ENCODE measurements at places on chromosomes 5 and 9.

DNA sequence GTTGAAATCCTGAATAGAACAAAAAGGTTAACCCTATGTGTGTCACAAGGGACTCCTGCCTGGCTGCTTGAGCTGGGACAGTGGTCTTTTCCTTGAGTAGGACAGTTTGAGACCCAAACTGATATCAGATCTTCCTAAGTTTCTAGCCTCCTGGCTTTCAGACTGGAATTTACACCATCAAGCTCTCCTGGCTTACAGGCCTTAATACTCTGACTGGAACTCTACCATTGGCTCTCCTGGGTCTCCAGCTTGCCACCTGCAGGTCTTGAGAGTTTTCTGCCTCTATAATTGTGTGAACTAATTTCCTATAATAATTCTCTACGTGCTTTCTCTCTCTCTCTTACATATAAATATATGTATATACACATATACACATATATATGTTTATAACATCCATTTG lies 112.5 kb downstream of the PRR16 start:
- DNase-seq: no peak

GRCh38 chr5:56088967-56089829 lies 94.4 kb upstream of the IL6ST start:
- DNase-seq: no peak

DNA sequence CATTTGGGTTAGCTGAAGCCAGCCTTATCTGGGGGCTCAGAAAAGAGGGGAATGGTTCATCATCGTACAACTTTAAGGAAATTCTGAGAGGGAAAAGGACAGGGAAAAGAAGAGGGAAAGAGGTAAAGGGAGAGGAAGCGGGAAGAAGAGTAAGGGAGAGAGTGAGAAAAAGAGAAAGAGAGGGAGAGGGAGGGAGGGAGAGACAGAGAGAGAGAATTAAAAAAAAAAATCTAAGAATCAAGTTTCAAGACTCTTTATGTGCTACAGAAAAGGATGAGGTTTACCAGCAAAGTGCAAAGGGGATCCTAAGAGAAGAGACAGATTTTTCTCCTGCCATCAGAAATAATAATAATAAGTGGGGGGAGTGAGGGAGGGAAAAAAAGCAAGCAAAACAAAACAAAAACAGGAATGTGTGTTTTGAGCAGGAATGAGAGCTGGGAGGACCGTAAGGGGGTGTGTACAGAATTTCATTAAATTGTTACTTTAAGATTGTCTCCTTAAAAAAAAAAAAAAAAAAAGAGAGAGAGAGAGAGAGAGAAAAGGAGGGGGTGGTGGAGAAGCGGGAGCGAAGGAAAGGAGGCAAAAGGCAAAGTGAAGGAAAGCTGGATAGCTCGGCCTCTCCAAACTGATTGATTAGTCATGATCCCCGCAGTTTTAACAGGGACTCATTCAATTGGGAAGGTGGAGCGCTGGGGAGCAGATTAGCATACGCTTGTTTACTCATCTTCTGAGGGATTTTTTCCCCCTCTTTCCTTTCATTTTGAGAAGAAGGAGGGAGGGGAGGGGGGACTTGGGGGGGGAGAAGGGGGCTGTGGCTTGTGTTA lies 438 bp upstream of the PAPPA start:
- DNase-seq: no peak

- no peak for DNase-seq
These were observed 238.4 kb downstream of the TRPM3 start for GRCh38 chr9:70883056-70883455.

DNA sequence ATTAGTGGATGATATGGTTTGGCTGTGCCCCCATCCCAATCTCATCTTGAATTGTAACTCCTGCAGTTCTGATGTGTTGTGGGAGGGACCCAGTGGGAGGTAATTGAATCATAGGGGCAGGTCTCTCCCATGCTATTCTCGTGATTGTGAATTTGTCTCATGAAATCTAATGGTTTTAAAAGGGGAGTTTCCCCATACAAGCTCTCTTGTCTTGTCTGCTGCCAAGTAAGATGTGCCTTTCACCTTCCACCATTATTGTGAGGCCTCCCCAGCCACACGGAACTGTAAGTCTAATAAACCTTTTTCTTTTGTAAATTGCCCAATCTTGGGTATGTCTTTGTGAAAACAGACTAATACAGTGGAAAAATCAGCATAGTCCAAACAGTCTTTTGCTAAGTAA lies 235.5 kb downstream of the TMEM161B start:
- no peak for DNase-seq

DNA sequence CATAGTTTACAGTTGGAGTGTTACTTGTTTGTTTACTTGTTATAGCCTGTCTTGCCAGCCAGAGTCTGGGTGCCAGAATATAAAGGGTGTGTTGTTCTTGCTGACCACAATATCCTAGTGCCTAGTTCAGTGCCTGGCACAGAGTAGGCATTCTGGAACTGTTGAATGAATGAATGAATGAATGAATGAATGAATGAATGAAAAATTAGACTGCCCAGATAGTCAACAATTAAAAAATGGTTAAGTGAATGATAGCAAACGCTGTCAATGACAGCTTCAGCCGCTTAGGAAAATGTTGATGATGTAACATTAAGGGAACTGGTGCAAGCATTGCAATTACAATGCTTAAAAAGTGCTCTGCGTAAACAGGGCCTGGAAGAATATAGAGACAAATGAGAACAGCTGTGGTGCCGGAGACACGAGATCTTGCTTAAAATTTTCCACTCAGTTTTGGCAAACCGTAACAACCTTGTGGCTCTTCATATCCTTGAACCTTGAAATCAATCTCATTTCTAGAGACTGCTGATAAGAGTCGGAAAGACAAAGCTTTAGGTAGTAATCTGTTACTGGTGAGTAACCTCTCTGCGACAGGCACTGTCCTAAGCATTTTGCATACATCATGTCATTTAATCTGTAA lies 4.7 kb upstream of the TTLL11 start:
- DNase-seq: no peak

- no peak for DNase-seq
These were observed 77.0 kb upstream of the ZFAND5 start for GRCh38 chr9:72441848-72442607.

GRCh38 chr5:142447887-142448286 lies 123.1 kb upstream of the SPRY4 start:
- DNase-seq: no peak

DNA sequence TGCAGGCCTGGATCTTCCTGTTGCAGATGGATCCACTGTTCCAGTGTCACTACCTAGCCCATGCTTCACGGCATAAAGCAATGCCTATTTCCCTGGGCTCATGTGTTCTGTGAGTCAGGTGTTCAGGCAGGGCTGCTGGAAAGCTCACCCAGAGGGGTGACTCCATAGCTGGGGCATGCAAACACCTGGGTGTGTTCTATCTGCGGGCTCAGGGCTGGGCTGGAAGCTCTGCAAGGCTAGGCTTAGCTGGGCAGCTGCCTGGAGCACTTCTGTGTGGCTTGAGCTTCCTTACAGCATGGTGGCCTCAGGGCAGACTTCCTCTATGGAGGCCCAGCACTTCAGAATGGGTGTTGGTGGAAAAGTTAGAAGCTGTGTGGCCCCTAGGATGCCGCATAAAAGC lies 139.9 kb downstream of the GADD45G start:
- no peak for DNase-seq

DNA sequence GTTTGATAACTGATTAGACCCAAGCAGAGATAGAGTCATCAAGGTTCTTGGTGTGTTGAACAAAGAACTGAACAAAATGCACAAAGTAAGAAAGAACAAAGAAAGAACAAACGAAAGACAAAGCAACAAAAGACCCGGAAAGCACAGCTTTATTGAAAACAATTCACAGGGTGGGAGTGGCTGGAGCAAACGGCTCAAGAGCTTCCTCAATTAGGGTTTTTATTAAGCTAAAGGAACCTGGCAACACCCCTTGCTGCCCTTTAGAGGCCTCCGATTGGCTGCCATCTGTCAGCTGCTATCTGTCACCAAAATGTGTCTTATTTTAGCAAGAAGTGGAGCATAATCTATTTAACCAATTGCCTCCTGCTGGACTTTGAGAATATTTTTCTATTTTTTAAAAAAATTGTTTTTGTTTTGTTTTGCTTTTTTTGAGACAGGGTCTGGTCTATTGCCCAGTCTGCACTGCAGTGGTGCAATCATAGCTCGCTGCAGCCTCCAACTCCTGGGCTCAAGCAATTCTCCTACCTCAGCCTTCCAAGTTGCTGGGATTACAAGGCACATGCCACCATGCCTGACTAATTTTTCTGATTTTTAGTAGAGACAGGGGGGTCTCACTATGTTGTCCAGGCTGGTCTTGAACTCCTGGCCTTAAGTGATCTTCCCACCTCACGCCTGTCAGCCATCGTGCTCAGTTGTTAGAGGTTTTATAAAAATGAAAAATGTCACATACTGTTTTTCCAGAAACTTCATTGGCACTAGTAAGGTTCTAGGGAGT lies 7.7 kb upstream of the ABO start:
- DNase-seq: no peak

DNA sequence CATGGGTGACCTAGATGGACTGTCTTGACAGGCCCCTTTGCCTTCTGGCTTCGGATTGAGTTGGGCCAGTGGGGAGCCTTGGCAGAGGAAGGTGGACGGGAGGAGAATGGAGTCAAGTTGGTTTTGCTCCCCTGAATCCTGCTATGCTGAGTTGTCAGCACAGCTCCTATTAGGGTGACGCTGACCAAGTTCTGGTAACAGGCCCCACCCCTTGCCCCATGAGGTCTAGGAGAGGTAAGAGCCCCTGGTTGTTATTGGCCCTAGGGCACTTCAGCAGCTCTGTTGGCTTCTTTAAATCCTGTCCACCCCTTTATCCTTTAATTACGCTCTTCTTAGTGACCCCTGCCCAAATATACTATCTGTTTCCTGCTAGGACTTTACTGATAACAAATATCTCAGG lies 39.4 kb upstream of the KIF2A start:
- no peak for DNase-seq

DNA sequence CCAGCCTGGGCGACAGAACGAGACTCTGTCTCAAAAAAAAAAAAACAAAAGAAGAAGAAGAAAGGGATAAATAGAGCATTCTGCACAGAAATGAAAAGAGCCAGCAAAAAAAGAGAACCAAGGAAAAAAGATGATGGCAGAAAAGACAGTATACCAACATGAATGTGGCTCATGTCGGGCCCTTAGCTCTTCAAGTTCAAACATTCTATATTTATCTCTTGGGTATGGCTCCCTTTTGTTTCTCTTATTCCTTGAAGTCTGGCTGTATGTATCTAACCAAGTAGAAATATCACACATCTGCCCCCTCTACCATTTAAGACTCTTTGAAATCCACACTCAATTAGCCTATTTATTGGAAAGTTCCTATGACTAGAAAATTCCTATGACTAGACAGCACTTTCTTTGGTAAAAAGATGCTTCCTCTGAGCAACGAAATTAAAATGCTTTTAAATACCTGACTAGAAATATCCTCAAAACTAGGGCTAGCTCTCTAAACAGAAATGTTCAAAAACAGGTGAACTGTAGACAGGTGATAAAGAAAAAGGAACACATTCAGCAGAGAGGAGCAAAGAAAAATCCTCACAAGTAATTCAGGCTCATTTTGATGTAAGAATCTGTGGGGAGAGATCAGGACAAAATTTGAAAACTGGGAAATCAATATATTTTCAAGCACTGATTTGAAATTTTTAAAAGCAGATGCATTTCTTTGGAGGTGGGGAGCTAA lies 2.6 kb downstream of the SELENOP start:
- no peak for DNase-seq

DNA sequence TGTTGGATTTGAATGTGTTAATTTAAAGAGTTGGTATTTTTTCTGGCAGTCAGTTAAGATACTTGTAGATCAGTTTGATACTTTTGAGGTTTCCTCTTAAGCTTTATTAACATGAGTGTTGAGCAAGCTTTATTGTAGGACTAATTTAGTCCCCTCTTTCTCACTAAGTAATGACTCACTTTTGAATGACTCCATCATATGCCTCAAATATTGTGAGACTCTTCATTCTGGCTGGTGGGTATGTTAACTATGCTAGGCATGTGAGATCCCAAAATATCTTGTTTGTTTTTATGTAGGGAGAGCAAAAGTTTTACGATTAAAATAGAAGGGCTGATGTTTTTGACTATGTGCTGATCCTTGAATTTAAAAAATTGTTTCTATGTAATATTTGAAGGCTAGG lies 355.7 kb downstream of the IZUMO3 start:
- DNase-seq: no peak

DNA sequence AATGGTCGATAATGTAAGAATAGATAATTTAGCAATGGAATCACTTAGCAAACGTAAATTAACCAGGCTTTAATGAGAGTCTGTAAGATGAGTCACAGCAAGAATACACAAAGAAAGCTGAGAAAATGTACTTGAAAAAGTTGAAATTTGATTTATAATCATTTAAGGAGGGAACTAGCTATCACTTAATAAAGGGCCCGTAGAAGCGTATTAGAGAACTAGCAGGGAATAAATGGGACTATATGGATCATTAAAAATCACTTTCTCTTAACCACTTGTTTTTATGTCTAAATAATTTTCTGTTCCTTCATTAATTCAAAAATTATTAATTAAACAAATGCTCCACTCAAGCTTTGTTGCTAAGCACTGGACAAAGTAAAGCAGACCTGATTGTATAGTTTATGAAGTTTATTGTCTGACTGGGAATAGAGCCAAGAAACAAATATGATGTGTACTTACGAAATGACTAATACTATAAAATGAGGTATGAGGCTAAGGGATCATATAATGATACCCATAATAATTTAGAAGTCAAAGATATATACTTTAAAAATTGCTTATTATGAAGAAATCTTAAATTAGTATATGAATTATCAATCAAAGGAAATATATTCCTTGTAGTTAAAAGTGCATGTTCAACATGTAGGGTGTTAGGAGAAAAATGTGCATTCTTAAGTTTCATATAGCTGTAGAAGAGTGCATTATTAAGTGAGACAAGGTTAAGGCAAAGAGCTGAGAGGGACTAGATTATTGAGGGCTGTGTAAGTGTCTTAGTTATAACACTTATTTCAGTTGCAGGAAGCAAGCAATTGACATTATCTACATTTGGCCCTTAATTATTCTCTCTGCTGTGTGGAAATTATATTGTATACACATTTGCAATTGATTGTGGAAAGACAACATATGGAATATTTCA lies 196.8 kb downstream of the PRDM9 start:
- no peak for DNase-seq

DNA sequence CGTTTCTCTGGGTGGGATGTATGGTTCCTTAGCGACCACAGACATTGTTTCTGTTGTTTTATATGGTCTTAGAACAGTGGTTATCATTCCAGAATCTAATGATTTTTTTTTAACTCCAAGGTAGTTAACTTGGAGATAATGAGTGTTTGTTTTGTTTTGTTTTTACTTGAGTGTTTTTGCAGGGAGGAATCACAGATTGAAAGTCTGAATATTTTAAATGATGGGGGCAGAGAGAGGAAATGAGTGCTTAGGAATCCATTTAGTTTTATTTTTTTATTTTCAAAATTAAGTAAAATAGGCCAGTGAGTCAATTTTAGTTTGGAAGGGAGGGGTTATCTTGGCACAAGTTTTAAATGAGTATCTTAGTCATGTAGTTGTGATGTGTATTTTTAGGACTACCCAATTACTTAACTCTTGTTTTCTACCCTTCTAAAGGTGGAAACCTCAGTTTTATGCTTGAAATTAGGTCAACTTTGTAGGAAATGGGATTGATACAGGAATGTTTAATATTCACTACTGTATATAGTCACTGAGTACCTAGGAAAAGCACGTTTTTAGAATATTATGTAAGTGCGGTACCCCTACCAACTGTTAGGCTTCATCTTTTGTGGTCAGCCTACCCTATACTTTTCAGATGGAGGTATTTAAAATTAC lies 2.0 kb downstream of the UBE2R2 start:
- DNase-seq: no peak

Data from activated naive CD4-positive, alpha-beta T cell (primary cell).